ENCODE measurements at places on chromosomes 7 and 10. TPM values are rescaled to one million over a fixed set of nuclear protein-coding genes. Genes with fewer than 3 reads are reported as not detected.

The IGFBP1 gene
- total RNA-seq = not detected

The ACSM6 gene
- not detected for total RNA-seq

The GSTO1 gene
- 588 TPM for total RNA-seq

The FEZF1 gene
- 2.1 TPM for total RNA-seq

The PLAC9 gene
- not detected for total RNA-seq

The GNGT1 gene
- not detected for total RNA-seq

The ZNF736 gene
- 0.74 TPM for total RNA-seq

DNA sequence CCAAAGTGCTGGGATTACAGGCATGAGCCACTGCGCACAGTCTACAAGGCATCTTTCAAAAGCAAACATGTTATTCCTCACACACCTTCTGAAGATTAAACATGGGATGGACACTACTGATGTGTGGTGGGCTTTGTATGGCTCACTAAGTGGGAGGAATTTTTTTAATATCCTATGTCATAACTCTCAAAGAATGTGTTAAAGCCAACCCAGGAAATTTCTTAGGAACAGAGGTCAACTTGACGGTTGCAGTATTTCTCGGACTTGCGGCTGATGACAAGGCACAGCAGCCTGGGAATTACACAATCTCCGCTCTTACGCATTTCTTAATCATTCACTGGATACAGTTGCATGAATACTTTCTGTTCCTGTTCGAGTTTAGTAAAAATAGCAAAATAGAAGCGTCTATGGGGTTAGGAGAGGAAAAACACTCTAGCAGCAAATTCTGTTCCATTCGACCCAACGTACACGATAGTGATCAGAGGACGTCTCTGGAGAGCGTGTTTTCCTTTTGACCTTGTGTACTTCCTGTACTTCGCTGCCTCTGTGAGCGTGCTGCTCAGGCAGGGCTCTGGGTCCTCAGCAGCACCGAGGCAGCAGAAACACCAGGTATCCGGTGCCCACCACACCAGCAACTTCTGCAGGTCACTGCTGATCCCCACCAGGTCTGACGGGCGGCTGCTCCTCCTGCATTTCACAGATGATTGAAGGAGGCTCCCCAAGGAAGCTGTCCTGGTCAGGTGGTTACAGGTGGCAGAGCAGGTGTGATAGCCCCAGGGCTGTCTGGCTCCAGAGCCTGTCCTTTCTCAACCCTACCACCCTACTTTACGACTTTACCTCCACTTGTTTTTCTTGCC, 26.4 kb upstream of the SRGN start:
- DNase-seq = no peak

- DNase-seq = no peak
Measured at GRCh38 chr7:119969054-119969453, 303.9 kb upstream of the KCND2 start.

- no peak for DNase-seq
Measured at GRCh38 chr10:65791979-65792378, 1133.9 kb upstream of the LRRTM3 start.

DNA sequence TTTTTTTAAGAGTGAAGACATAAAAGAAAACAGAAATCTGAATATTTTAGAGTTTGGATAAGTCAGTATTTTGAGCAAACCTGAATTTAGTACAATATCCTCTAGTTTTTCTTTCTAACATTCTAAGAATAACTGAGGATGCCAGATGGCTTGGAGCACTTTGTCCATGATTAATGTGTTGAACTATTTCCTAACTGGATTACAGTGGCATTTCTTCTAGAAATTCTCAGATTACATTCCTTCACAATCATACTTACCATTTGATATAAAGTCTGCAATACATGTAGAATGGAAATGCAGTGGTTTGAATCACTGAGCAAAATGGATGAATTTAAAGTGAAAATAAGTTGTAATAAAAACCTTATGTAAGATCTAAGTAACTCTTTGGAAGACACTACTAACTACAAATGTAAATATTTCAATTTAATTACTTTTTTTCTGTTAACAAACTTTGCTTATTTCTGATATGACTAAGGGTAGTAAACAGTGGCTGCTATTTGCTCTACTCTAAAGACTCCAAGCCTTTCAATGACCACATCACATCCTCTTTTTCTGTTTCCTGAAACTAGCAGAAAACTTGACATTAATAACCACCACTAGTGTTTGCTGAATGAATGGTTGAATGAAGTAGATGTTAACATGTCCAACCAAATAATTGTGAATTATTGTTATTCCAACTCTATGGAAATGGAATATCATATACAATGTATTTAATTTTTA, 102.8 kb downstream of the PRKG1 start:
- no peak for DNase-seq

DNA sequence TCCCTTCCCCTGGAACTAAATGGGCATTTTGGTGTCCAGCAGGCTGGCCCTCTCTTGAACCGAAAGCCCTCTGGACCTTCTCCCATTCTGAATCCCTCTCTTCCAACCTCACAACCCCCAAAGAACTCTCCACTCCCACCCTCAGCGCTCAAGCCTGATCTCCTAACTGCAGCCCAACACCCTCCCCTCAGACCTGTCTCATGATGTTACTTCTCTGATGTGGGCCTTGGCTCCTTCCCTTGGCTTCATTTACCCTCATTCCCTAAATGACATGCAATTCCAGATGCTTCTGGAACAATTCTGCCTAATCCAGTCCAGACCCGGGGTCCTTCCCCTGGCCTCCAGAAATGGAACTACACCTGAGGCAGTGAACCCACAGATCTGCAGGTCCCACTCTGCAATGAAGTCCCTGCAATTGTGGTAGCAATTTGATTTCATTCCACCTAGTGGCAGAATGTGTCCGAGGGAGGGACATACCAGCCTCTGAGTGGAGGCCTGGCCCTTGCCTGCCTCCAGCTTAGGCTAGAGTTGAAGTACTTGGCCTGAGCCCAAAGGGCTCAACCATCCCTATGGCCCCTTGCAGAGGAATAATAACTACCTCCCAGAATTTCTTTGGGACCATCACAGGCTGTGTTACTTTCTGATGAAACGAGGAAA, 4.1 kb upstream of the CEP41 start:
- peak; percentile 27 for DNase-seq

GRCh38 chr7:91875851-91876250, 4.7 kb downstream of the MTERF1 start:
- DNase-seq = no peak

- peak; percentile 67 for DNase-seq
Measured at GRCh38 chr10:61897671-61898434, 3.6 kb upstream of the ARID5B start.

- DNase-seq = no peak
Measured at GRCh38 chr7:35386816-35387706, 133.2 kb upstream of the TBX20 start.
